ENCODE measurements at places on chromosomes 3 and 15.

DNA sequence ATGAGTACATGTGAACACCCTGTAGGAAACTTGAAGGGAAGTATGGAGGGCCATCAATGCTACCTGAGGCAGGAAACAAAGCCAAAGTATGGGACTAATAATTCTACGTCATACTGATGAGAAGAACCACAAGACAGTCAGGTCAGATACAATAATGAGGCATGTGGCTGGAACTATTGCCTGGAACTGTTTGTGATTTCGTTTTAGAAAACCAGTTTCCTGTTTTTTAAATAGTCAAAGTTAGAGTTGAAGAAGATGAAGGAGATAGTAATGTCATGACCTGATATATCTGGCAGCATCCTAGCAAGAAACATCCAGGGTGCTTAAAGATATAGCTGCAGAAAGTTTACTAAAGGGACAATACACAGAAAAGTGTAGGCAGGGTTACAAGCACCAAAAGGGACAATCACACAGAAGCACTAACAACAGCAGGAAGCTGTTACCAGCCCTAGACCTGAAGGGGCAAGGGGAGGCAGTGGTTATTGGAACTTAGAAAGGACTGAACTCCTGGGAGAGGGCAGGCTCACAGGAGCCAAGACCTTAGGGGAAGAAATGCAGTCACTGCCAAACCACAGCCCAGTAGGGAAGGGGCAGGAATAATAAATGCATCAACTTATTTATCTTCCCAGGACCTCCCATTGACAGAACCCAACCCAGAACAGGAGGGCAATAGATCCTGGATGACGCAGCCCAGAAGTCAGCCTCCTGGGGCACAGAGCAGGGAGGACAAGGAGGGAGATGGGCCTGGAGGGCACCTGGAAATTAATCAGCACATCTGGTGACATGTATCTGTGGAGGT lies 302.1 kb upstream of the STT3B start:
- DNase-seq = no peak

DNA sequence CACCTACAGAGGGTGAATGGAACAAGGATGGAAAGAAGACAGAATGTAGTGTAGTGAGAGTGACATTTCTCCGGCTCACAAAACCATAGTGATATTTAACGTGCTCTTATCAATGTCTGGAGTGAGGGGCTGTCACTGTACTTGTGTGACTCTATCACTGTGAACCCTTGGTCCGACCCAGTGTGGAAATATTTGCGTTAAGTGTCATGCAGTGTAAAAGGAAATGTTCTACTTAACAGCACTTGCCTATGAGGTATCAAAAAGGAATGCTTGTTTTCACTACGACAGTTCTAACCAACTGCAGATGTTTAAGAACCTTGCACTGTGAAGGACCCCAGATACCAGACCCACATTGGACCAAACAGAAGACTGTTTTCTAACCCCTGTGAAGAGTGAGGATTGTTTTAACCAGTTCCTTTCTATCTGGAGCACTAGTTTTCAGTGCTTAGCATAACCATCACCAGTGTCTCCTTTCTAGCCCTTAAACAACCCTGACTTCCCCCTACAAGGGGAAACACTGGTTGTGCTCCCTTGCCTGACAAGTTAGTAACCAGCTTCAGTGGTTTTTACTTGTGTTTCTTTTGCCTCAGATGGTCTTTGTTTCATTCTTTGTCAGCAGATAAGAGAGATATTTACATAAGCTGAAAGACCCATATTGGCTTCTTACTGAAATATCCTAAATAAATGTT lies 144.7 kb upstream of the ABHD17C start:
- DNase-seq = no peak

DNA sequence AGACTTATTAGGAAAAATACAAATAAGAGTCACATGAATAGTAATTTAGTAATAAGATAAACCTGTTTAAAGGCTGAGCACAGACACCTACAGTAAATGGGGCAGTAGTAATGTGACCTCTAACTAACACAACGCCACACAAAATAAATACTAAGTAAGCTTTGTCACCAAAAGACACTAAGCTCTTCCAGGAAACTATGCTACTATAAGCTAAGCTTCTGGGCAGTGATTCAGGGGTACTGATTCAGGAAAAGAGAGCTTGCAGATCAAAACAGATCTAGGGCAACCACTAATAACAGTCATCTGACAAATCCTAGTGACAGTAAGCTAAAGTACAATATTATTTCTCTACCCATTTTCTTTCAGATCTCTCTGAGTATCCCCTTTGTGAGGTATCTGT lies 68.8 kb downstream of the PLOD2 start:
- DNase-seq = no peak

- no peak for DNase-seq
These were observed 25.7 kb upstream of the ROBO2 start for GRCh38 chr3:77014226-77014625.

DNA sequence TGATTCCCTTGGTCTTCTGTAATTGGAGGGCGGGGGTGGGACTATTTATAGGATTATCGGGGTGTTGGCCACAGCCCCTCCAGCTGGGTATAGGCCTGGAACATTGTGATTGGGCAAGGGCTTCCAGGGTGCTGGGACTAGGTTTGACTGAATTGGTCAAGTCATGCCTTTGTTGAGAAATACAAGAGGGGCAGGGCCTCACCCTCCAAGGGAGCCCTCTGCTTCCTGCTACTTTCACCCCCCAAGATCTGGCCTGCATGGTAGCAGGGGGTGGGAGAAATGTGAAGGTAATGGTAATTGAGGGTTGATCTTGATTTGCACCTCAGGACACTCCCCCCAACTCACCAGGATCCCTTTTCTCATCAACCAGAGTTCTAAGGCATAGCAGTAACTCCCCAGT lies 25.2 kb downstream of the TRIM71 start:
- DNase-seq = no peak

DNA sequence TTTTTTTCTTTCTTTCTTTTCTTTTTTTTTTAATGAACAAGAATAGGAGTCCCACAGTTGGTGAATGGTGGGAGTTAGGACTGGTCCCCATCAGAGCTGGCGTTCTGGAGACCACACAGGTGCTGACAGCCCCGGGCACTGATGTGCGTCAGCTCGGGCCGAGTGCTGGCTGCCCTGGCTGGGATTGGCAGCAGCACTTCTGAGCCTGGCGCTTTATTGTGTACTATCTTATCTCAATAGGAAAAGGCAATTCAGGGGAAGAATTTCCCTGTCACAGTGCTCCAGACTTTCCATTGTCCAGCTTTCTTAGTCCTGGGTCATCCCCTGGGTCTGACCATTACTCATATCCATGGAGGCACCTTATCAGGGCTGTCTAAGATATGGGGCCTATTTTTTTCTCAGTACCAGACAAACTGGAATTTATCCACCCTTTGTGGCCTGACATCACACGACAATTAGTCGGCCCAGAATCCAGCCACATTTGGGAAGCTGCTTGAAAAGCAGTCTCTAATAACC lies 54.1 kb downstream of the TMEM44 start:
- no peak for DNase-seq

DNA sequence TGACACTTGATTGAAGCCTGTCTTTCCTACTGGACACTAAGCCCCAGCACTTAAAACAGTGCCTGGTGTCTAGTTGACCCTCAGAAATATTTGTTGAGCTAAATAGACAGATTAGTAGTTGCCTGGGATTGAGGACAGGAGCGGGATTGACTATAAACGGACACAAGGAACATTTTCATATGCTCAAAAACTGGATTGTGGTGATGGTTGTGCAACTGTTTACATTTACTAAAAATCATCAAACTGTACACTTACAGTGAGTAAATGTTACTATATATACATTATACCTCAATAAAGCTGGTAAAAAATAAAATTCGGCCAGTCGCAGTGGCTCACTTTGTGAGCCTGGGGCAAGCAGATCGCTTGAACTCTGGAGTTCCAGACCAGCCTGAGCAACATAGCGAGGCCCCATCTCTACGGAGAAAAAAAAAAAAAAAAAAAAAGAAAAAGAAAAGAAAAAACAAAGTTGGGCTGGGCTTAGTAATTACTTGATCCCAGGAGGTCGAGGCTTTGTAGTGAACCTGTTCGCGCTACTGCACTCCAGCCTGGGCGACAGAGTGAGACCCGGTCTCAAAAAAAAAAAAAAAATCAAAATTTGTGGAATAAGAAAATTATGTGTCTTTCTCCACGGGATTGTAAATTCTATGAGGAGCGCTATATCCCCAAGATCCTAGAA lies 632 bp upstream of the IDH3A start:
- no peak for DNase-seq

DNA sequence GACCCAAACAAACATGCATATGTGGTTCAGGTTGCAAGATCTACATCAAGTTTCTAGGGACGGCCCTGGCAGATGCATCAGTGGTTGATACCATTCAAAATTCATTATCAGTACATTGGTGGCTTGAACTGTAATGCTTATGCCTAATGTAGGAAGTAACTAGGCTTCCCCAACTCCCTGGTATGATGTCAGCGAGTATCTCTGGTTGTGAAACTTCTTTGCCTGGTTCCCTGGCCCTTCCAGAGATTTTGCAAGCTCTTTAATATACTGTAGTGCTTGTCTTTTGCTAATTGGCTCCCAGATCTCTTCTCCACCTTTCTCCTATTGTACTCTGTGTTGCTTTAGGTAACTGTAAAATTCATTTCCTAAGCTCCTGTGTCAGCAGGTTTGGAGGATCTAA lies 114.8 kb upstream of the RARB start:
- DNase-seq = no peak

DNA sequence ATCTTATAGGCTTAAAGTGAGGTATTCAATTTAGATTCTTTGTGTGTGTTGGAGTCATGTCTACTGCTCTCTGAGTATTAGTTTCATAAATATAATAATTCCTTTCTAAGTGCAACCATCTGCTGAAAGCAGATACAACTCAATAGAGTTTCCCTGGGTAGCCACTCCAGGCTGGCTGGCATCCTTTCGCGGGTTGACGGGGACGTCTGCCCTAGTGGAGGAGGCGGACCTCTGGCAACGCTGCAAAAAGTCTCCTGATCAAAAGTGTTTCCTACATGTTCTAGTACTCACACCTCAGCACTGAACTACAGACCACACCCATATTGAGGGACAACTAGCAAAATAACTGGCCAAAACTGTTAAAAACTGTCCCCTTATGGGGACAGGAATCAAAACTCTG lies 2.5 kb downstream of the MOBP start:
- no peak for DNase-seq

DNA sequence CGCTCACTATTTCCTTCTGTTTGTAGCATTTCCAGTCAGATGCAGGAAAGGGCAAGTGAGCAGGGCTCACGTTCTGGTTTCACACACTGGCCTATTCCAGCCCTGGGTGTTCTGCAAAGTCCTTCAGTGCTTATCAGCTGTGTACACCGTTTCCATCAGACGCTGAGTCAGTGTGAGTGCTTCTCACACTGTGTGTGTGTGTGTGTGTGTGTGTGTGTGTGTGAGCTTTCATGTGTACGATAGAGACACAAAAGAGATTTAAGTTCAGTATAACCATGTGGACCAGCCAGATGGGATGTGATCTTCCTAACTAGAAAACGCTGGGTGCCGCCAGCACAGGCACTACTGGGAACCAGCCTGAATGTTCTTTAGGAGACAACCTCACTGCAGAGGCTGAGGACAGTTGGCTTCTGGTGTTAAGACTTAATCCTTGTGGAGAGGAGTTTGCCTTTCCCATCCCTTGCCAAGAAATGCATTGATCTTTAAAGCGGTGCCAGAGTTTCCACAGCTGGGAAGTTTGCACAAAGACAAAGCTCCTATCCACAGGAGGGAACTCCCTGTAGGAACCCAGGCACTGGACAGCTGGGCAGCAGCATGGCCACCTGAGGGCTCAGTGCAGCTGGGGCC lies 3.9 kb upstream of the CHSY1 start:
- no peak for DNase-seq

DNA sequence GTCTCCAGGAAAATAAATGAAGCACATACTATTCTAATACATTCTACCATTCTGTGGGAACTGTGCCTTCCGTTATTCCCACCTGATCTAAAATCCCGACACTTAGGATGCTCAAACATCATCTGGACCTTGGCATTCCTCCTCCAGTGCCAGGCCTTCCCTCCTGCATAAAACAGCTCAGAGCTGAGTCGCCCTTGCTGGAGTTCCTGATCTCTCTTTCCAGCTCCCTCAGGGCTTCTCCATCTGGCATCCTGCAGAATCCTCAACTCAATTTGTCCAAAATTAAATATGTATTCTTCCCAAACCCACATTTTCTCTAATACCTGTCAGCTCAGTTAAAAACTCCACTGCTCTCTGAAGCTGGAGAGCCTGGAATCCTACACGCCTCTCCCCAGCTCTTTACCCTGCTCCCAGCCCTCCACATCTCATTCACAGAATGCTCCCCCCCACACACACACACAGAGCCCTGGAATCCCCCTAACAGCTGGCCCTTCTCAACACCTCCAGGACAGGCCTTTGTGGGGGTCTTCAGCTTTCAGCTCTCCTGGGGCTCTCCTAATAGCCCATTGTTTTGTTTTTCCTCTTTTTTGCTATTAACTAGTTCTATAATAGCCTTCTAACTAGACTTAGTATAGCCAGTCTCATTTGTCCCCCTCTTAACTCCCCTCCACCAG lies 78.5 kb downstream of the HMG20A start:
- no peak for DNase-seq

- no peak for DNase-seq
These were observed 419.0 kb upstream of the TGFBR2 start for GRCh38 chr3:30187366-30187765.

DNA sequence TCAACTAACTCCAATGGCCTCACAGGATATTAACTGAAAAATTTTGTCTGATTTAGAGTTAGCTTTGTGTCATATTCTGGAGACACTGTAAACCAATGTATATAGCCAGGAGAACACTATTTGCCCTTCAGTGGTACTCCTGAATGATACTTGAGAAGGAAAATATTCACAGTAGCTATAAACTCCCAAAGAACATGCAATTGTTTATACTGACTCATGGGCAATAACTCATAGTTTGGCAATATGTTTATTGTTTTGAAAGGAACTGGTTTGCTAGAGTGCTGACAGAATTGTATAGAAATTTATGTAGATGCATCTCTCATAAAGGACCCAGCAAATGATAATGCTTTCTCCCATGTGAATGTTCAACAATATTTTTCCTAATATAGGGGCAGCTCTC lies 537.6 kb downstream of the PLOD2 start:
- no peak for DNase-seq

DNA sequence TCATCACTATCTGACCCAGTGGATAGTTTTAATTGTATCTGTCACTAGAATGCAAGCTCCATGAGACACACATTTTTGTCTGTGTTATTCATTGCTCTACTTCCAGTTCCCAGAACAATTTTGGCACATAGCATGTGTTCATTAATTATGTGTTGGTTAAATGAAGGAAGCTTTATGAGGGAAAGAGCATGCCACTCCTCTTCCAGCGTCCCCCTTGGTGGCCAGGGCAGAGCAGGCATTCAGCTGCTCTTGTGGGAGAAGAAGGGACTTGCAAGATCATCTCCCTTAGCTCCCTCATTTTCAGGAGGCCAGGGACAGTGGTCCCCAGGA lies 489 bp upstream of the GALNT15 start:
- DNase-seq = no peak

GRCh38 chr15:31332681-31333071 lies 6.0 kb downstream of the KLF13 start:
- no peak for DNase-seq

DNA sequence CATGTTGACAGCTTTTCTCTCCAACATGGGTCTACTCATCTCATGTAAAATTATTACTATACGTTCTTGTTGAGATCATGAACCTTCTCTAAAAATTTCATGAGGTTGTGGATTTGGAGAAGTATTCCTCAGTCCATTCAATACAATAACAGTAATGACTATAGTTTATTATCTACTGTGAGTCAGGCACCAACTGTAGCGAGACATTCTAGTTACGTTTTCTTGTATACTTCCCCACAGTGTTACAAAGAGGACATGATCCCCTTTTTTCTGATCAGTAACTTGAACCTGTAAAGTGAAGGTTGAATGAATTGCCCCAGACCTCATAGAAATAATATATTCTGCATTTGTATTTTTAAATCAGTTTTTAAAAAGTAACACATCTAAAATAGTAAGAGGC lies 76.4 kb downstream of the AKAP13 start:
- DNase-seq = no peak

Measured in hippocampal formation (tissue), 2 donors.